HT1080 (cell line): ENCODE measurements at places on chromosomes 13 and 19. TPM values are rescaled to one million over a fixed set of nuclear protein-coding genes. Genes with fewer than 3 reads are reported as not detected.

FPR1 gene
- 0.57 and 0.98 TPM in 2 replicates for total RNA-seq

GRCh38 chr13:40213779-40214178 lies 452.7 kb downstream of the FOXO1 start:
- no peak for DNase-seq

- DNase-seq = peak; percentile 84
These were observed 1.1 kb upstream of the KCTD15 start for GRCh38 chr19:33795370-33796163.

DNA sequence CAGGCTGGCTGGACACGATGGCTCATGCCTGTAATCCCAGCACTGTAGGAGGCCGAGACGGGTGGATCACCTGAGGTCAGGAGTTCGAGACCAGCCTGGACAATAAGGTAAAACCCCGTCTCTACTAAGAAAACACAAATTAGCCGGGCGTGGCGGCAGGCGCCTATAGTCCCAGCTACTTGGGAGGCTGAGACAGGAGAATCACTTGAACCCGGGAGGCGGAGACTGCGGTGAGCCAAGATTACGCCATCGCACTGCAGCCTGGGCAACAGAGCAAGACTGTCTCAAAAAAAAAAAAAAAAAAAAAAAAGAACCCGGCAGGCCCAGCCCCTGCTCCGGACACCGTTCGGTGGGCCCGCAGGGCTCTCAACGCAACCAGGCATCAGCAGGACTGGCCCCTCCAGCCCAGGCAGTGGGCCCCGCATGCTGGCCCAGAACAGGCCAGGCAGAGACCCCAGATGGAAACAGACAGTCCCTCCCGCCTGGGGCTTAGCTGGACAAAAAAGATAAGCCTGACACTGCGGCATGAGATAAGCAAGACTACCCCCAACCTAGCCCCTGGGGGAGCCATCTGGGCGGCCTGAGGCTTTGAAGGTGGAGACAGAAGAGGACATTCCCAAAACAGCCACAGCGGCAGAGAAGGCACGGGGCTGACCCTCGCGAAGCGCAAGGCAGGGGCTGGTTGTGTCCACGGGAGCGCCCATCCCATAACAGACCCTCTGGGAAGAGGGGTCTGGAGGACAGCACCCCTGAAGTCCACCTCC lies 11.6 kb downstream of the REXO1 start:
- DNase-seq = no peak

DNA sequence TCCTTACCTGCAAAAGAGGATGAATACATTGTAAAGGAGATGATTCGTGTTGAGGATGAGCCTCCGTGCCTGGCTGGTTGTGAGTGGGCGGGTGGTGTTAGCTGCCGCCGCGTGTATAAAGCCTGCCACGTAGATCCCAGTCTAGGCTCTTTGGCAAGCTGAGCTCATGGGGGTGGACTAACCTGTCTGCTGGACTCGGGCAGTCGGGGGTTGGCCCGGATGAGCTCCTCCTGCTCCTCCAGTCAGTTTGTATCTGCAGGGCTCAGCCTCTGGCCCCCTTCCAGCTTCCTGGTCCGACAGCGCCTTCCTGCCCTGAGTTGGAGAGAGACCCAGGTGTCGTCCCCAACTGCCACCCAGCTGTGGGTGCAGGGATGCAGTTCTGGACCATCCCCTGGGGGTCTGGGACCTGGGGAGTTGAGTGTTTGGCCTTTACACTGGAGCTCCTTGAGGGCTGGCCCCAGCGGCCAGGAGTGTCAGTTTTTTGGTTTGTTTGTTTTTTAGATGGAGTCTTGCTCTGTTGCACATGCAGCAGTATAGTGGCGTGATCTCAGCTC lies 20.9 kb downstream of the TECR start:
- no peak for DNase-seq

GRCh38 chr13:110914081-110914330 lies 863 bp downstream of the ANKRD10 start:
- DNase-seq = no peak

DNA sequence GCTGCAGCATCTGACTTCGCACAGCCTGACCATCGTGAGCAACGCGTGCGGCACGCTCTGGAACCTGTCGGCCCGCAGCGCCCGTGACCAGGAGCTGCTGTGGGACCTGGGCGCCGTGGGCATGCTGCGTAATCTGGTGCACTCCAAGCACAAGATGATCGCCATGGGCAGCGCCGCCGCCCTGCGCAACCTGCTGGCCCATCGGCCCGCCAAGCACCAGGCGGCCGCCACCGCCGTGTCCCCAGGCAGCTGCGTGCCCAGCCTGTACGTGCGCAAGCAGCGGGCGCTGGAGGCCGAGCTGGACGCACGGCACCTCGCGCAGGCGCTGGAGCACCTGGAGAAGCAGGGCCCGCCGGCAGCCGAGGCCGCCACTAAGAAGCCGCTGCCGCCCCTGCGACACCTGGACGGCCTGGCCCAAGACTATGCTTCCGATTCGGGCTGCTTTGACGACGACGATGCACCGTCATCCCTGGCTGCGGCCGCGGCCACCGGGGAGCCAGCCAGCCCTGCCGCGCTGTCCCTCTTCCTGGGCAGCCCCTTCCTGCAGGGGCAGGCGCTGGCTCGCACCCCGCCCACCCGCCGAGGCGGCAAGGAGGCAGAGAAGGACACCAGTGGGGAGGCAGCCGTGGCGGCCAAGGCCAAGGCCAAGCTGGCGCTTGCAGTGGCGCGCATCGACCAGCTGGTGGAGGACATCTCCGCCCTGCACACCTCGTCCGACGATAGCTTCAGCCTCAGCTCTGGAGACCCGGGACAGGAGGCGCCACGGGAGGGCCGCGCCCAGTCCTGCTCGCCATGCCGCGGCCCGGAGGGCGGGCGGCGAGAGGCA lies 13.6 kb downstream of the C19orf25 start:
- DNase-seq = no peak

LILRB1 gene
- not detected in 2 replicates for total RNA-seq

RBM26 gene
- total RNA-seq = 21.8 and 22.0 TPM in 2 replicates

- DNase-seq = no peak
These were observed 276.0 kb downstream of the SLC7A1 start for GRCh38 chr13:29319451-29319850.

- DNase-seq = no peak
These were observed 158.6 kb downstream of the ZNF536 start for GRCh38 chr19:30530751-30531150.

- peak; percentile 34 for DNase-seq
These were observed 65.4 kb downstream of the GNG7 start for GRCh38 chr19:2636897-2637683.

GGACT gene
- total RNA-seq = 0.90 and 1.5 TPM in 2 replicates

DNA sequence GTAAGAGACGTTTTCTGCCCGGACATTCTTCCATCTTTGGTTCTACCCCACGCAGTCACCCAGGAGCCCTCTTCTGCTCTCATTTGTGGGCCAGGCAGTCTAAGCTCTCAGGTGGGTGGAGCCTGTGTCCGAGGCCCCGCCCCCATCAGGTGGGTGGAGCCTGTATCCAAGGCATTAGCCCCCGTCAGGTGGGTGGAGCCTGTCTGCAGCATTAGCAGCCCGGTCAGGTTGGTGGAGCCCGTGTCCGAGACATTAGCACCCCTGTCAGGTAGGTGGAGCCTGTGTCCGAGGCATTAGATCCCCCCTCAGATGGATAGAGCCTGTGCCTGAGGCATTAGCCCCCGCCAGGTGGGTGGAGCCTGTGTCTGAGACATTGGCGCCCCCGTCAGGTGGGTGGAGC lies 45.5 kb upstream of the C13orf46 start:
- peak; percentile 36 for DNase-seq
